Hematopoietic multipotent progenitor cell treated with erythropoietin and hydrocortisone succinate and interleukin-3 and kit ligand, for 17 days (in vitro differentiated cells): ENCODE measurements at places on chromosomes 4 and X.
A peak's percentile ranks its signal among the peaks of the same experiment; 100 is the strongest.

DNA sequence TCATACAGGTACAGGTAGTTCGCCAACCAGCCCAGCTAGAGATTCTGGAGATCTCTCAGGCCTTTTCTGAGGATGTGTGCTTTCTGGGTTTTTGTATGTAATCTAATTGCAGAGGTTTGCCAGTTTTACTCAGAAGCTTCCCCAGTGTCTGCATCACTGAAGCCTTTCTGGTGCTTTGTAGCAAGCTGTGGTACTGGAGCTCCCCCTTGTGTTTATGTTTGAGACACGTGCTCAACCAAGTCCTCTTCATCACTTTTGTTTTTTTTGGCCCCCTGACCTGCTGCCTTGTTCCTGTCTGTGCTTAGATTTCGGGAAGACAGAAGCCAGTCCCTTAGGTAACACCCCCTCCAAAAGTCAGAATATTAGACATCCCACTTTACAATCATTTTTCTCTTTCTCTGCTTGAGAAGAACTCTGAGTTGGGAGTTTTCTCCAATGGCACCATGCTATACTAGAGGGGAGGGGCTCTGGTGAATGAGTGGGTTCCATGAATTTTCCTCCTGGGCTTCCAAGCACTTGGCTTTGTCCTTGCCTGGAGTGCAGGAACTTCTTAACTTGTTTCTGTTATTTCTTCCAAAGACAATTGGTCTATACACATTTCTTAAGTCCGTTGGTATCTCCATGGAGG is 128.4 kb upstream of the TBC1D9 start:
- no peak for DNase-seq

GRCh38 chr4:185119927-185120630 is 23.0 kb upstream of the SLC25A4 start:
- DNase-seq = no peak

DNA sequence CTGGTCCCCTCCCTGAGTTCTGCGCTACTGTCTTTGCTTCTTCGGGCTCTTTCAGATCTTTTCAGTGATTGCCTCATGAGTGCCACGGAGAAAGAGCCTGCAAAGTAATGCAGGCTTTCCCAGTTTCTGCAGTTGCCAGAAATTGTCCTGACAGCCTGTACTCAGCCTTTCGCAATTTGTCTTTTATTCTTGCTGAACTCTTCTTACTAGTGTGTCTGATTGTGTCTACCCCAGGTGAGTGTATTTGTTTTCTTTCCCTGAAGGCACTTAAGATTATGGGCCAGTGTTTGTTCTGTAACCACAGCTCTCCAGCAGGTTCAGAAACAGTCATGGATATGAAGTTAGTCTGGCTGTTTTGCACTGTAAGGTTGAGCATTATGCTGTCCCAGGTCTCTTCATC is 47.1 kb downstream of the FAM193A start:
- DNase-seq = no peak

GRCh38 chr4:154478128-154478527 is 13.5 kb downstream of the DCHS2 start:
- DNase-seq = no peak

- no peak for DNase-seq
Measured at GRCh38 chr4:186586205-186586604, 30.8 kb upstream of the MTNR1A start.

GRCh38 chr4:121726642-121727268 is 30.0 kb upstream of the ANXA5 start:
- DNase-seq = peak; percentile 38

- no peak for DNase-seq
Measured at GRCh38 chr4:26766141-26766540, 94.5 kb upstream of the STIM2 start.

GRCh38 chr4:15868111-15868510 is 70.4 kb downstream of the FGFBP1 start:
- no peak for DNase-seq

DNA sequence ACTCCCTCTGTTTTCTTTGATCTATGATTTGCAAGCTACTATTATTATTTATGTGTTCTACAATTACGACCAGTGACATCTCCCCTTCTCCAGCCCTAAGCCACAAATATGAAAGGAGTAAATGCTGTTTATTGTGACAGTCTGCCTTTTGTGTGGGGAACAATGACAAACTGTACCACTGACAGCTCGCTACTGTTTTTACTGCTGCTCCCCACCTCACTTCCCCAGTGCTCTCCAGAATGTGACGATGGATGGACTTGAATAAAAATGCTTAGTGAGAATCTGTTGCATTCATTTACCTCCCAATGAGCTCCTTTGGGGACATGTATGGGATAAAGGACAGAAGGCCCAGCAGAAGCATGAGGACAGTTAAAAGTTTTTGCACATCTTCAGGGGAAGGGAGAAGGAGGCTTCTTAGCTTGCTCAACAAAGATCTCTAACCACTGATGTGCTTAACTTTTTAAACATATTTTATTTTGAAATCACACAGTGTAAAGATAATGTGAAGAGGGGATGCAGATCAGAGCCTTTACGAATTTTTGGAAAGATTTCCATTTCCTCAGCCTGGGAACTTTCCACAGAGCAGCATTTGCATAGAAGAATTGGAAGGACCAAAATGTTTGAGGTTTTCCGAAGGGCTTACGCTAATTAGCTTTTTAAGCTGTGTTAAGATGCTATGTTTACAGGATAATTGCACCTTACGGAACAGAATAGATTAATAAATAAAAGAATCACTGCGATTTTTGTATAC is 485.1 kb upstream of the TENM3 start:
- no peak for DNase-seq

DNA sequence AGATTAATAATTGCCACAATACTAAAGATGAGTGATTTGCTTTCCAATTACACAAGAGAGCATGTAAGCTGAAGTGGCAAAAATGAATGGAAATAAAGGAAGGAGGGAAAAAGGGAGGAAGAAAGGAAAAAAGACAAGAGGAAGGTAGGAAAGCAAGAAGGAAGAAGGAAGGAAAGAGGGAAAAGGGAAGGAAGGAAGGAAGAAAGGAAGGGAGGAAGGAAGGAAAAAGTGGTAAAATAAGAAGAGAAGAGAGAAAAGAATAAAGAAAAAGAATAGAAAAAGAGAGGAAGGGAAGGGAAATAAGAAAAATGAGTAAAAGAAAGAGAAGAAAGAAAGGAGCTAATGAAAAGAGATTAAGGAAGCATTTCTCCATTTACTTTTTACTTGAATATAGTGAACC is 4.6 kb downstream of the NDST4 start:
- no peak for DNase-seq

GRCh38 chr4:184806229-184806550 is 19.6 kb downstream of the ACSL1 start:
- DNase-seq = no peak

DNA sequence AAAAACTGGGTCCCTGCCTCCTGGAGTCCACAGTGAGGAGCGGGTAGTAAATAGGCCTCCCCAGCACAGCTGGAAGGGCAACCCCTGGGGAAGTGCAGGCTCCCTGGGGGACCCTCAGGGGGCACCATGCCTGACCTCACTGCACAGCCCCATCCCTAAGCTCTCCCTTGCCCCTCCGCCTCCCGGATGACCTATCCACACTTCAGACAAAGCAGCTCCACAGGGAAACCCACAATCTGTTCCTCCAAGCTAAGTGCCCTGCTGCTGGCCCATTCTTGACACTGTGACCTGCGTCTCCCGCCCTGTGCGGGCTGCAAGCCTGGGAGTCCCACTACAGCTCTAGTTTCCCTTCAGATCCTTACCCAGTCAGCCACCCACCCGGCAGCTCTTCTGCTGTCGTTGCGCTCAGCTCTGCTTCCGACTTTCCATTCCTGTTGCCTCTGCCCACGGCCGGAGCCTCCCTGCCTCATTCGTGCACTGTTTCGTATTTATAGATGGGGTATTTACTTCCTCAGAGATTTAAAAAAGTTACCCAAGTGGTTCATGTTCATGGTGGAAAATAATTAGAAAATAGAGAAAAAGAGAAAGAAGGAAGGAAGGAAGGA is 47.0 kb upstream of the STOX2 start:
- no peak for DNase-seq

DNA sequence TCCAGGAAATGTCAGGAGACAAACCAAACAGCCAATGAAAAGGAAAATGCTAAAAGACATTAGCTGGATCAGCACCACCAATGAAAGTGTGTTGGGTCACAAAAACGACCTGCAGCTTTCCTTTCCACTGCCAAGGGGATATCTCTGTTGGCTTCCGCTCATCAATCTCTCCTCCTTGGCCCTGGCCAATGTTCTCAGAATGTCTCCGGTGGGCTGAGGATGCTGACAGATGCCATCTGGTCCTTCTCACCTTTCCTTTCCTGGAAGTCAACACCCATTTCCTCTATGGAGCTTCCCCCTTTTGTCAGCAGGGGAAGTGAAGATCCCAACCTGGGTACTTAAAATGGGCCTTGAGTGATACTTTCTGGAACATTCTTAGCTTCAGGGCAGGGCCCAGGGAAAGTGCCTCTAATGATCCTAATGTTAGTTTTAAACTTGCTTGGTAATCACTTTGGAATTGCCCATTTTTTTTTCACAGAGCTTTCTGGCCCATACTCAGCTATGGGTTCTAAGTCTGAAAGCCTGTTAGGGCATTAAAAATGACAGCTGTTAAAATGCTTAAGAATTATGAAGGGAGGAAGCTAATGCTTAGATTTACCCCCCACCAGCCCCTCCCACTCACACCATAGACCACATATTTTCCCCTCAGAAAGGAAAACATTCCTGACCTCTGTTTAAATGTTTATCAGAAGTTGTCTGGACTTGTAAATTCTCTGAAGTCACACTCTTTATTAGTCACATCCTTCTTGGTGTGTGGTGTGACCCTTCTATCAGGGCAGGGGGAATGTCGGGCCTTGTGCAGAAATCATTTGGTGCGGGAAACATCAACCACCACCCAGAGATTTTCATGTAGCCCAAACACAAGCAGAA is 29.2 kb downstream of the IGFBP7 start:
- no peak for DNase-seq

DNA sequence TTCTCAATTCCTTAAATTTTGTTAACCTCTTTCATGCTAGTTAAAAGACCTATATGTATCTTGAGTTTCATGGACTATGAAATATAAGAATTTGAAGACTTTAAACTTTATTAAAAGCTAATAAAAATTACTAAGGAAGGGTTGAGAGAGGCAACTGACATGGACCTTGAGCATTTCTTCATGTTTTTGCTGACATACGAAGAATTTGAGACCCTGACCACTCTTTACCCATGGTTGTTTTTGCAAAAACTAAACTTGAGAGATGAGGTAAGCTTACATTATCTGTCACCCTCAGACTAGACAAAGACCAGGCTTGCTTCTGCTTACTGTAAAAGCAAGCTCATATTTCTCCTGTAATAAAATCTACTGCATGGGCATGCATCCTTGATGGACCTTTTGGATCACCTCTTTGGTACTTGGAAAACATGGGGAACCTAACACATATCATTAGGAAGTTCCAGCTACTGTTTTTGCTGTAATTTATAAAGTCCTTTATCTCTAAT is 338.2 kb upstream of the PABPC4L start:
- no peak for DNase-seq

DNA sequence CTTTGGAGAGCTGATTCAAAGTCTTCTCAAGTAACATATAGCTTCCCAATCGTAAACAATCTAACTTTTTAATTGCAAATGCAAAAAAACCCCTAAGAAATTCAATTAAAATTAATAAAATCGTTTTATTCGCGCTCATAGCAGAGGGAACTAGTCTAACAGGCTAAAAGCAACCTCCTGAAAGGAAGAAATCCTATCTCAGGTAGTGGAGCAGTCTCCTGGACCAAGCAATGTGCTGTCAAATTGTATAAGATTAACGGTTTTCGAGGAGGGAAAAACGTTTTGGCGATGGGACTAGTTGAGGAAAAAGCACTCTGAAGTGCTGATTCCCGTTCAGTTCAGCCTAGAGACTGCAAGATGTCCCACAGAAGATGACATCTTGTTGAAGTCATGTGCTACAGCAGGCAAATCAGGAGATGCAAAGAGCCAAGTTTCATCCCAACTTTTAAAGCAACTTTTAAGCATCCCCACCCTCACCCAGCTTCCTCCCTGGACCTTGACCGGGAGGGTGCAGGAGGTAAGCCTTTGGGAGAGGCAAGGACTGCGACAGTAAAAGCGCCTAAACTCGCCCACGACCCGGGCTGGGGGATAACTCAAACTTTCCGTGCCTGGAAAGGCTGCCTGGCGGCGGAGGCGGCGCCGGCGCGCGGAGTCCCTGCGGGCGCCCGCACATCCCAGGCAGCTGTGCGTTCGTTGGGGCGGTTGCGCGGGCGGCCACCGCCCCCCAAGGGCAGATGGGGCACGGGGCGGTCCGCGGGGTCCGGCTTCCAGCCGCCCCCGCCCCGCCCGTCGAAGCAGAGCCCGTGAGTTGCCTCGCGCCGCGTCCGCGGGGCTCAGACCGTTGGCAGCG is 784 bp downstream of the MAP7D3 start:
- no peak for DNase-seq
